ENCODE measurements at places on chromosomes 5 and 9.

- no peak for DNase-seq
Observed at GRCh38 chr9:105218673-105219072, 25.8 kb upstream of the SLC44A1 start.

DNA sequence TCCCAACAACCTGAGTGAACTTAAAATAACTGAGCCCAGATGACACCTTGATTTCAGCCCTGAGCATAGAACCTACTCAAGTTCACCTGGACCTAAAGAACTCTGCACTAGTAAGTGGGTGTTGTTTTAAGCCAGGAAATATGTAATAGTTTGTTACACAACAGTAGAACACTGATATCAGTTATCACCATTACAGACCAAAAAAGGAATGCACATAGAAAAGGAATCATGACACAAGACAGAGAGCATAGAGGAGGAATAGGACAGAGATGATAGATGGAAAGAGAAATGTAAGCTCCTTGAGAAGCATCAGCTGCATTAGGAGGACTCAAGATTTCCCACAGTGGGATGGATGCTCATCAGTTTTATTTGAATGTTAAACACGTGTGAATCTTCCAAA, 1096.9 kb upstream of the SEMA6A start:
- DNase-seq: no peak

DNA sequence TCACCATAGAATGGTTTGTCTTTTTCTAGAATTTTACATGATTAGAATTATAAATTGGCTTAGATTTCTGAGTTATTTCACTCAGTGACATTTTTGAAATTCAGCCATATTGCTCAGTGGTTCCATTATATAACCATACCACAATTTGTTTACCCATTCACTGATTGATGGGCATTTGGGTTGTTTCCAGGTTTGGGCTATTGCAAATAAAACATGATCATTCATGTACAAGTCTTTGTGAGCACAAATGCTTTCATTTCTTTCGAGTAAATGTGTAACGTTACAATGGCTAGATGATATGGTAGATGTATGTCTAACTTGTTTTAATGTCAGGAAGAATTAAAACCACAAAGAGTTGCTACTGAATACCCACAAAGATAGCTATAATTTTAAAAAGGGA, 279.9 kb upstream of the TARS1 start:
- DNase-seq: no peak

DNA sequence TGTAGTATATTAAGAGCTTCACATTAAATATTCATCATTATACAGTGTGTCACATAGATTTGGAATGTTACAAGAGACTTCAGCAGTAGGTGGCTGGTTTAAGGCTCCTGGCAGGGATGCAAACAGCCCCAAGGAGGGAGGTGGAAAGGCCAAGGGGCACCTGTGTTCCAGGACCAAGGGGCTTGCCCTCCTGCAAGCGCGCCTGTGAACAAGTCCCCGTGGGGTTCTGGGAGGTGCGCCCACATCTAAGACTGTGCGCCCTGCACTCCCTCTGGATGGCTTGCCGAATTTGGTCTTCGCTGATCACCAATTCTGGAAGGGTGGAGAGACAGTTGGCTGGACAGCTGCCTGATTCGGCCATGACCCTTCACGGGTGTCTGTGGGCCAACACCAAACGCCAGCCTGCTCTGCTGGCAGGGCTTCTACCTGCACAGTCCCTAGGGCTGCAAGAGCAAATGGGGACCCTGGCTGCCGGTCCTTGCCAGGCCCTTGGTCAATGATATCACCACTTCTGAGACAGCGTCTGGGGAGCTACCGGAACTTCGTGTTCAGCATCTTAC, 12.1 kb upstream of the SLC25A51 start:
- DNase-seq: no peak

- no peak for DNase-seq
Observed at GRCh38 chr5:149018909-149019443, 43.9 kb downstream of the SH3TC2 start.

GRCh38 chr9:129716091-129716490, 36.8 kb downstream of the PTGES start:
- no peak for DNase-seq

- DNase-seq: no peak
Observed at GRCh38 chr9:89461265-89461664, 36.6 kb downstream of the SEMA4D start.

GRCh38 chr9:90972057-90972456, 170.4 kb downstream of the SYK start:
- no peak for DNase-seq

DNA sequence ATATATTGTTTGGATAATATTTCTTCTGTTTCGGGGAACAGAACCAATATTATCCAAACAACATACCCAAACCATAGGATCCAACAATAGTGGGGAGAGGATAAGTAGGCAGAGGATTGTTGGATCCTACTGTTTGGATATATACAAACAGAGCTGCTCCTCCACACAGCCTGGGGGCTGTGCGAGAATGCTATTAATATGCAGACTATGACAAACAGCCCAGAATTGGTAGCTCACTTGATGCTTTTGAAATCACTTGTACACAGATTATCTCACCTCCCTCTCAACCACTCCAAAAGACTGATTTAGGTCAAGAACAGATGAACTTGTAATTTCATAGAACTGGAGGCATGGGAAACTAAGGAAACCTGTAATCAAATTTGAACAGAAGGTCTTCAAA, 24.4 kb upstream of the MLANA start:
- no peak for DNase-seq

DNA sequence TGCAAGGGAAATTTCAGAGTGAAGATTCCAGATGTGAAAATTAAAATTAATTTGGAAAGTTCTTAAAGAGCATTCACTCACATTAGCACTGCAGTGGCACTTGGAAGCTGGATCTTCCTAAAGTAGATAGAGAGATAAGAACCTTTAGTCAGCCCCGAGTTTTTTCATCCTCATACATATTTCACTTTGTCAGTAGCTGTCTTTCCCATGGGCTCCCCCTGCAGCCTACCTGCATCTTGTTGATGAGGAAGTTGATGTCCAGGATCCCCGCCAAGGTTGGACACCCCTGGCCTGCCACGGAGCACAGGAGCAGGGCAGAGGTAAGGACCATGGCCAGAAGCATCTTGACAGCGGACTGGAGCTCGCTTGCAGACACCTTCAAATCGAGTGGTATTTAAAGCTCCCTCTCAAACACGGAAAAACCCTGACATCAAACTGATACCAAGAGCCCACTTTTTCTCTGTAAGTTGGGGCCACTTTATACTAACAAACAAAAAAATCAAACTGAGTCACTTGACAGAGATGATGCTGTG, at the start of gene IL9:
Gene IL9, minus strand, starts transcription at position 368 of the 533 bp plus-strand sequence. Its CDS starts 25 bp downstream, at position 343.
- no peak for DNase-seq

DNA sequence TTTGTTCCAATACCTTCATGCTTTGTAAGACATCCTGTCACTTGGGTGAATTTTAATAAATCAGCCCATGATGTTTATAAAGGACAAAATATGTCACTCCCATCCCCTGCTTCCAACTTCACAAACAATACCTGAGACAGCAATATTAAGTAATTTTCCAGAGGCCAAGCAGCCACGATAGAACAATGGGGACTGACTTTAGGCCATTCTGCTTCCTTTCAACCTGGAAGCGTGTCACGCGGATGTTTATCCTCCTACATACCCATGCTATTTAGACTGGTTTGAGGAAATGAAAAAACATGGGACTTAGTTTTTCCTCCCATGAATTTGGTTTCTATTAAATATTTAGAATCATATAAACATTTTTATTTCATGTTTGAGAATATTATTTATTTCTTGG, 82.9 kb downstream of the GRAMD2B start:
- no peak for DNase-seq

DNA sequence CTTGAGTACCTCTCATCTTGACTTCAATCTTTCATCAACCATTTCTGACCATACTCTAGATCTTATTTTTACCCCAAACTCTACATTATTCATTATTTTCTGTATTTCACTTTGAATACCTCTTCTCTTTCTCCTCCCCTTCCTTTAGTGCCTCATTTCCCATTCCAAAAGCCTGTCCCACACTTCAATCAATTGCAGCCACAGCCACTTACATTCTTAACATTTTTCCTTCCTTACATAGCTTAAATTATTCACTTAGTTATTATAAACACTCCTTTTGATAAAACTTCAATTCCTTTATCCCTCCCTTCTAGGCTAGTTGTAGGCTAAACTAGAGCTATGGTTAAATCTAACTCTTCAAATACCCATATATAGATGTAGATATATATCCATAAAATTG, 344.0 kb downstream of the PRR16 start:
- DNase-seq: no peak

- DNase-seq: no peak
Observed at GRCh38 chr5:175797521-175798038, 73.8 kb upstream of the CPLX2 start.

DNA sequence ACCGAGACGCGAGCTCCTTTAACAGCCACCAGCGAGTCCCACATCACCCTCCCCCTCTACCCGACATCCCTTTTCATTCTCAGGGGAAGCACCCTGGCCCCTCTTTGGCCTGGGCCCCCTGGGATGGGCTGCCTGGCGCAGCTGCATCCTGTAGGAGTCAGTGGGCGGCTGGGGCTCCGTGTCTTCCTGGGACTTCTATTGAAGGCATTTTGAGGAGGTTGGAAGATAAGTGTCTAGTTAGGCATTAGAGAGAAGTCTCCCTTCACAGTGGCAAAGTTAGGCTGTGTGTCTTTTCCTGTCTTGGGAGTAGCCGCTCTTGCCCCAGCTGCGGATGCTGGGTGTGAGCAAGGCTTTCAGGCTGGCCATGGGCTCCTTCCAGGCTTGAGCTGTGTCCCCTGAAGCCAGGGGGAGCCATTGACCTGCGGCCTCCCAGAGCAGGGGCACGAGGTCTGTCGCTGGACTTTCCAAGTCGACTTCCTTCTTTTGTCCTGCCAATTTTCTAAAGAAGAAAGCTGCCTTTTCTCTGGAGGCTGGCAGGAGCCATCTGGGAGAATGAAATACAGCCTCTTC, 18.6 kb upstream of the NKD2 start:
- no peak for DNase-seq

GRCh38 chr9:109512170-109512756, 14.2 kb upstream of the PTPN3 start:
- DNase-seq: no peak

DNA sequence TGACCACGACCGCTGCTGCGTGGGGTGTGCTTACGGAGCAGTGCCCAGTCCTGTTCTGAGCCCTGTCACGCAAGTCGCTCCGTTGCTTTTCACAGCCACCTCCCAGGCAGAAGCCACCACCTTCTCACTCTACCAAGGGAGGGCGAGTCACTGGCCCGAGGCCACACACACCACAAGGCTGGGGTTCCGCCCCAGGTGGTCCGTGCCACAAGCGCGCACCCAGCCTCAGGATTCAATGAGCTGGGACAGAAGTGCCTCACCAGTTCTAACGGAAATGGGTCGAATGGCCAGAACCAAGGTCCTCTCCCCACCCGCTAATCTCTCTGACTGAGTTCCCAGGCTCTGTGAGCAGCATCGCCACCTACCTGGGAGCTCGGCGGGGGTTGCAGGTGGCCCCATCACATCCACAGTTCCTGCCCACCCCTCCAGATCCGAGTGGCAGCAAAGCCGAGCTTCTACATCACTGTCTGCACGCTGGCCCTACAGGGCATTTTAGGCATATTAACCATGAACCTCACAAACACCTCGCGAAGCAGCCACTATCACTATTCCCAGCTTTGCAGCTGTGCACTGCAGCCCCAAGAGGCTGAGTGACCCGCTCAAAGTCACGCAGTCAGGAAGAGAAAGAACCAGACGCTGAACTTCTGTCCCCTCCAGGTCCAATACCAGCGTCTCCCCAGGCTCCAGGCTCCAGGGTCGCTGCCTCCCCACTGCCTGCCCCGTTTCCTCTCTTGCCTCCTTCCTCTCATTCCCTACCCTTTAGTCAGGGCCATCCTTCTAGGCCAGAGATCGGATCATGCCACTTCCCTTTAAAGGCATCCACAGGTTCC, 92.1 kb upstream of the PHYKPL start:
- no peak for DNase-seq

GRCh38 chr9:134996591-134997530, 79.1 kb upstream of the FCN1 start:
- DNase-seq: no peak

- no peak for DNase-seq
Observed at GRCh38 chr5:115351356-115352195, 55.1 kb upstream of the CCDC112 start.

GRCh38 chr9:7823651-7824050, 24.1 kb upstream of the DMAC1 start:
- no peak for DNase-seq

- DNase-seq: no peak
Observed at GRCh38 chr9:84107081-84107480, 126.5 kb downstream of the RMI1 start.

GRCh38 chr5:172453986-172454357, 353 bp downstream of the SH3PXD2B start:
- no peak for DNase-seq

GRCh38 chr9:72622186-72622585, 100.8 kb downstream of the TMC1 start:
- DNase-seq: no peak

- peak; percentile 51 for DNase-seq
Observed at GRCh38 chr5:179836225-179837019, 15.7 kb downstream of the SQSTM1 start.

DNA sequence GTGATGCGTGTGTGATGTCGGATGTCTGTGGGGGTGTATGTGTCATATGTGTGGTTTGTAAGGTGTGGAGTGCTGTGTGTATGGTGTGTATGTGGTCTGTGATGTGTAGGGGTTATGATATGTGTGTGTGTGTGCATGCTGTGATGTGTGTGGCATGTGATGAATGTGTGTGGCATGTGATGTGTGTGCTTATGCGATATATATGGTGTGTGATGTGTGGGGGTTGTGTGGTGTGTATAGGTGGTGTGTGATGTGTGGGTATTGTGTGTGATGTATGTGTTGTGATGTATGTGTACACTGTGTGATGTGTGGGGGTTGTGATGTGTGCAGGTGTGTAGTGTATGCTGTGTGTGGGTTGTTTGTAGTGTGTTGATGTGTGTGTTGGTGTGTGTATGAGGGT, 9.2 kb upstream of the CRB2 start:
- DNase-seq: no peak

DNA sequence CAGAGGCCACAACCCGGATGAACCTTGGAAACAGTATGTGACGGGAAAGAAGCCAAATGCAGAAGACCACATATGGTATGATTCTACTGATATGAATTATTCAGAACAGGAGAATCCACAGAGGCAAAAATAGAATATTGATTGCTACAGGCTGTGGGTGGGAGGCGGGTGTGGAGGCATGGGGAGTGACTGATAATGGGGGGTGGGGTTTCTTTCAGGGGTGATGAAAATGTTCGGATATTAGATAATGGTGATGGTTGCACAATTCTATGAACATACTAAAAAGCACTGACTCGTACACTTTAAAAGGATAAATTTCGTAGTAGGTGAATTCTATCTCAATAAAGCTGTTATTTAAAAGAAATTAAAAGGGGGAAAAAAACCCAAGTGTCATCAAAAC, 10.7 kb downstream of the IL4 start:
- DNase-seq: no peak

DNA sequence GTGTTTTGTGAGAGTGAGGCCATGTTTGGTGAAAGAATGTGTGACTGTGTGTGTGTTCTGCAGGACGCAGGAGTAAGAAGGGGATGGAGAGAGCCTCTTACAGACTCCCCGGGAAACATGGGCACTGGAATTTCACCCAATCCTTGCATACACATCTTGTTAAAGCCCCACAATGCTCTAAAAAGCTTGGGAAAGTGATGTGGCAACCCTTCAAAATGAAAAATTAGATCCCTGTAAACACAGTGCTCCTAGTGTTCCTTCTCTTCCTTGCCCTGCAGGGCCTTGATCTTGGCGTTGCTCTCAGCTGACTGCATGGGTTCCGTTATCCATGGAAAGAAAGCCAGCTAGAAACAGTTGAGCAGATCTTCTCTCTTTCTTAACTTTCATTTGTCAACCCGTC, 701.7 kb downstream of the SEMA5A start:
- no peak for DNase-seq

- no peak for DNase-seq
Observed at GRCh38 chr9:96299823-96300222, 2.2 kb downstream of the HSD17B3 start.
